ENCODE measurements at places on chromosomes 1 and 21.

GRCh38 chr1:17161137-17161740 lies 42.0 kb upstream of the PADI2 start:
- DNase-seq: no peak

DNA sequence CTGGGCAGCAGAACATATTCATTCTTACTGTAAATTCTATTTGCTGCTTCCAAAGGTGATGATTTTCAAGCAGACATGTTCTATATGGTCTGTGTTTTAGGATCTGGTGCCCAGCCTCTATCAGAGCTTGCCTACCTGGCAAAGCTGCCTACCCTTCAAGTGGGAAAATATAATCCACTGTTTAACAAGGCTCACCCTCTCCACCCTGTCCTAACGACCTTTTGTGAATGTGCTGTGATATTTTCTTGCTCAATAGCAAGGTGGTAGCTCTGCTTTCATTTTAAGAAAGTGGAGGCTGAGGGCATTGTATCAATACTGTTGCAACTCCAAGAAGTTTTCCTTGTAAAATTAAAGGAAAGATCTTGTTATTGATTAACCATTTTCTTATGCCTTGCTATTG lies 26.0 kb upstream of the AGO1 start:
- DNase-seq: no peak

- DNase-seq: no peak
Observed at GRCh38 chr1:234713859-234714258, 103.9 kb upstream of the IRF2BP2 start.

DNA sequence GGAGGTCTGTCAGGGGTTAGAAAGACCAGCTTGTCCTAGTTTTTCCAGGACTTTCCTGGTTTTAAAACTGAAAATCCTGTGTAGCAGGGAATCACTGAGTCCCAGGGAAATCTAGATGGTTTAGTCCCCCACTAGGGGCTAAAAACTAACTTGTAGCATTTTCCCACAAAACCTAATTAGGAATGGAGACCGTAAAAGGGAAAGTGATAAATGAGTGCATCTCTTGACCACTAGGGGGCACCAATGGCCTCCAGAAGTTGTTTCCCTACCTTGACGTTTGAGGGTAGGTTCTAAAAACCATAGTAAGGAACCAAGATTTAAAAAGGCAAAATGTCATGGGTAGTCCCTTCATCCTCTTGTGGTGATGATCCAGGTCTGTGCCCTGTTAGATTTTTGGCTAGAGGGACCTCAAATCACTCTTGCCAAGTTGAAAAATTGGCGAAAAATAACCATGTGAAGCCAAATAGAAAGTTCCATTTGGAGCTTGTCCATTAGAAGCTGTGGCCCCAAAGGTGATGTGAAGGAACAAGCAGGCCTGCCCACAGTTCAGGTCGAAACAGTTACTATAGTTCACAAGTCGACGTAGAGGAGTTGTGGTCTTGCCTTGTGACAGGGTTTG lies 24.5 kb downstream of the CLIC6 start:
- DNase-seq: no peak

- DNase-seq: no peak
Observed at GRCh38 chr1:8541961-8542521, 224.1 kb downstream of the SLC45A1 start.

DNA sequence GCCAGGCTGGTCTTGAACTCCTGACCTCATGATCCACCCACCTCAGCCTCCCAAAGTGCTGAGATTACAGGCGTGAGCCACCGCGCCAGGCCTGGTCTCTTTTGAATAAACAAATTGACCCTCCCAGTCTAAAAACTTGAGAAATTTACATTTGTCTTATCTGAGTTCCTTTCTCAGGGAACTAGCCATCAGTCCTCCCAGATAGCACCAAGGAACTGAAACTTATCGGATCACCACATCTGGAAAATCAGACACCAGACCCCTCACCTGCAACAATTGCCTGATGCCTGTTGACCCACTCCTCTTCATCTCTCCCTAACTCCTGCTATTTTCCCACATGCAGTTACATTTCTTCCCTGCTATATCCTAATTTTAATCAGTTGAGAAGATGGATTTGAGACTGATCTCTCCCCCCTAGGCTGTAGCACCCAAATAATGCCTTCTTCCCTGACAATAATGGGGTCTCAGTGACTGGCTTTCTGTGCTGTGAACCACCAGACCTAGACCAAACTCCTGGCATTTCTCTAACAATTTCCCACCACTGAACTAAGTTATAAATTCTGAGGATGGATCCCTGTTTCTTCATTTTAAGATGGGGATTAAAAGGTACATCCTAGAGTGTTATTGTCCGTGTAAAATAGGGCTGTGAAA lies 951 bp upstream of the CBR1 start:
- no peak for DNase-seq

- no peak for DNase-seq
Observed at GRCh38 chr21:44528634-44528995, 11.4 kb downstream of the KRTAP10-1 start.
